ENCODE measurements at places on chromosomes 4 and X.
A peak's percentile ranks its signal among the peaks of the same experiment; 100 is the strongest.

DNA sequence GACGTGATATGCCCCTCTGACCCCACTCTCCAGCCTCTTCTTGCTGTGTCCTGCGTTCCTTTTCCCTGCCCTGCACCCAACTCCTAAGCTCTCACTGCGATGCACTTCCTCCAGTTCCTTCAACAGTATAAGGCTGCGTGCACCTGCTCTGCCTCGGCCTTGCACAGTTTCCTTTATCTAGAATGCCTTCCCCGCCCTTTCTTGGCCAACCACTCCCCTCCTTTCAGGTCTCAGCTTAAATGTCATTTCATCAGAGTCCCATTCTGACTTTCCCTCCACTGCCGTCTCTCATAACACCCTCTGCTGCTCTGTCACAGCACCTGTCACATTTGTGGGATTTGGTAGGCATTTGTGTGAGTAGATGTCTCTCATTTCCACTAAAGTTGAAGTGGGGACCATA, 58.4 kb upstream of the NEIL3 start:
- no peak for DNase-seq

DNA sequence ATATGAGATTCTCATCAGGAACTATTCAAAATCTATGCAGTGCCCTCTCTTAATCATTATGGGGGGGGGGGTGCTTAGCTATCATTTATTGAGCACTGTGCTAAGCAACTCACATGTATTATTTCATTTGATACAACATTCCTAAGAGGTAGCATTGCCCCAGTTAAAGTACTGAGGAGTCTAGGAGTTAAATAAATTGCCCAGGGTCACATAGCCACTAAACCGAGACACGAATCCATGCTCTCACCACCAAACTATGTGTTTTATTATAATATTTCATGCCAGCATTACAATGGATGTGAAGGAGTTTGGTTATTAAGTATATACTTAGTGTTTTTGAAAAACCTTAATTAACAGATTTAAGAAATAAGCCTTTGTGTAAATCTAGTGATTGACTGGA, 131.4 kb downstream of the CBR4 start:
- DNase-seq, result no peak

DNA sequence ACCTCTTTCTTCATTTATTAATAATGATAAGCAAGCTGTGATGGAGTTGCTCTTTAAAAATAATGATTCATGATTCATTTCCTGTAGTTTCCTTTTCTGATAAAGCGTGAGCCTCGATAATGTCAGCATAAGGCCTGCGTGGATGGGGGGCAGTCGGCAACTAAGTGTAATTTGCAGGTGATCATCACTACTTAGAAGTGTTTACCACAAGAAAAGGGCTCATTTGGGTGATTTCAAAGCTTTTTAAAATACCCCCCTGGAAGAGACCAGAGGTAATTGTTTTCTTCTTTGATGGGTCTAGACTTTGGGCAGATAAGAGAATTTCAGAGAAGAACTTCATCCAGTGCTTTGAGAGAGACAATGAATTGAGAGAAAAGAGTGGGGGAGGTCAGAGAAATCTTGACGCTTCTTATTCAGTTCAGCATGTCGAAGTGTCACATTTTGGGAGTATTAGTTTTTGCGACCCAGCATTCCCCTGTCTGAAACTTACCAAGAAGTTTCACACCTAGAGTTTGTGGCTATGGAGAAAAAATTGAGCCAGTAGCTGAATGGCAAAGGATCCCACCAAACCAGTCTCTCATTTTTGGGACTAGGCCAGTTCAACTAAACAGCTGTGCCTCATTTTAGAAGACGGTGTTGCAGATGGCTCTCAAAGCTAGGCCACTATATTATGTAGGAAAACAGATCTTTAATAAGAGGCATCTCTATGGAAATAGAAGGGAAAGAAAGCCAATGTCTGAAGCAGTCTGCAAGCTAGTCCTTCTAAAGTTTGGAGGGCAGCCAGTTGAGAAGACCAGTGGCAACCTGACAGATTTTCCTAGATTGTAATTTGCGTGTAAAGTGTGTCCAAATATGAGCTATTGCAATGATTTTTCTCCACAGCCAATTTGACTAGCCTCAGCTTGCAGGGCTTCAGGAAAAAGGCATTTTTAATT, 171.0 kb upstream of the PPP1R2C start:
- no peak for DNase-seq

GRCh38 chr4:155705664-155706063, 39.0 kb downstream of the GUCY1A1 start:
- peak; percentile 93 for DNase-seq

DNA sequence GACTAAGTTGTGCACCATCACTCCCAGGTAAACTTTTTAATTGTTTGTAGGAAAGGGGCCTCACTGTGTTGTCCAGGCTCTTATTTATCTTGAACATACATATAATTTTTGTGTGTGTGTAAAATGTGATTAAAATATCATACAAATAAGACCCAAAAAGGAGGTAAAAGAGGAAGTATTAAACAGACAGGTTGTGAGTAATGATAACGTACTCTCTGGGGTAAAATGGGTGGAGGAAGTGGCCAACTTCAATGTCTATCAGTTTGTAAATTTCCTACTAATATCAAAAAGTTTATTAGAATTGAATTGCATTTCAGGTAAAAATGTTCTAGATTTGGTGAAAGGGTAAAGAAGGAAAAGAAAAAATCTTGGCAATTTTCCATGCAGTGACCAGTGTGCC, 48.8 kb downstream of the SULT1E1 start:
- DNase-seq, result no peak

GRCh38 chrX:55874807-55875206, 157.3 kb downstream of the RRAGB start:
- no peak for DNase-seq

- no peak for DNase-seq
These were observed 256.8 kb upstream of the CXXC4 start for GRCh38 chr4:104751468-104751867.

DNA sequence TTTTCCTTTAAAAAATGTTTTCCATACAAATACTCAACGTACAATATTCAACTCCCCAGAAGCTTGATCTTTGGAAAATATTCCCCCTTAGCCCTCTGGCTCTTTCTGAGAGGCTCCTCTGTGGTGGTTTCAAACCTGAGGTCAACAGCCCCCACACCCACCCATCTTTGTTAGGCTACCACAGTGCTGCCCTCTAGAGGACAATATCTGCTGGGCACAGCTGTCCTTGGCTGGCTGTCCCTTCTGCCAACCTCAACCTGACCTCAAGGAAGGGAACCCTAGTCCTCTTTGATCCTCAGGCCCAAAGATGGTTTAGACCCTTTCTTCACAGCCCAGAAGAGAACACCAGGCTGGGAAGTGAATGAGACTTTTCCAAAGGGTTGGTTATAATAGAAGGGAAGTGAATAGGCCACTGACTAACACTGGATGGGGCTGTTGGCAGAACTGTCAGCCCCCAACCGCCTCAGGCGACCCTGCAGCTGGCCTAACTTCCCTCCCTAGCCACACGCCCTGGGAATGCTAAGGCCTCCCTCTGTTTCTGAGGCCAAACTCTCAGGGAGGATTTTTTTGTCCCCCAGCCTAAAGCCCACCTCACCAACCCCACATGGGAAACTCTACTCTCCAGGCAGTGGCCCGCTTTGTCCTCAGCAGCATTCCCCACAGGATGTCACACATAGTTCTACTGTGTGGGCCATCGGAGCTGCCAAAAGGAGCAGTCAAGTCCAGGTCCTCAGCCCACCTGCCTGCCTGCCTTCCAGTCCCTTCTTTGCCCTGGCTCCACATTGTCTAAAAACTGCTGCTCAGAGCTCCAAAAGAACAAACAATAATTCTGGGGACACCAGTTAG, 34.3 kb downstream of the NYX start:
- DNase-seq, result no peak

GRCh38 chr4:47050761-47051725, 19.7 kb downstream of the GABRB1 start:
- DNase-seq, result no peak

Data from Caki2 (cell line).